Fibroblast of lung (primary cell): ENCODE measurements at places on chromosomes 5 and 9. TPM values are rescaled to one million over a fixed set of nuclear protein-coding genes. Genes with fewer than 3 reads are reported as not detected.

DNA sequence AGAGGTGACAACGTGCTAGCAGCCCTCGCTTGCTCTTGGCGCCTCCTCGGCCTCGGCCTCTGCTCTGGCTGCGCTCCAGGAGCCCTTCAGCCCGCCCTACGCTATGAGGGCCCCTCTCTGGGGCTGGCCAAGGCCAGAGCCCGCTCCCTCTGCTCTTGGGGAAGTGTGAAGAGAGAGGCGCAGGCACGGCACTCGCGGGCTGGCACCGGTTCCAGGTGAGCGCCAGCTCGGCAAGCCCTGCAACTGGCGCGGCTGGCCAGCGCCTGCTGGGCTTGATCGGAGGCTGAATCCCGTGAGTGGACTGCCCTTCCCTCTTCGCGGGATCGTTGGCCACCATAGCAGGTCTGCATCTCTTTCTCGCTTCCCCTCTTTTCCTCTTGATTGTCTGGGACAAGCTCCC is 298.0 kb upstream of the PTPRD start:
- no peak for DNase-seq

DNA sequence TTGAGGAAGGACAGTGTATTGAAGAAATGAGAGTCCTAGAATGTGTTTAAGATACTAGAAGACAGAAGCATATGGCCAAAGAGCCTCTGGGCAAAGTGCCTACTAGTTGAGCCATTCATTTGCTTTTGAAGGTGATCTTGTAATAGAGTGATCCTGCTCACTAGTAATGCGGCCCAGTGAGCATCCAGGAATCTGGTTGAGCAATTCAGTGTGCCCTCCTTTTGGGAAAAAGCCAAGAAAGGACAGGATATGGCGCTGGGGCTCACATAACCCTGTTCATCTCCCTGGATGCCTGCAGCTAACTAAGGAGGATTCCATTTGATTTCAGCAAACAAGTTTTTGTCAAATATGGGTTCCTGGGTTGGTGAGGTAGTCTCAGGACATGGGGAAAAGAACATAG is 16.3 kb downstream of the ADAM19 start:
- peak; percentile 41 for DNase-seq

STPG3 gene
- polyA plus RNA-seq, result not detected in 2 replicates

- no peak for DNase-seq
These were observed 89.1 kb downstream of the KLHL3 start for GRCh38 chr5:137646761-137647160.

DNA sequence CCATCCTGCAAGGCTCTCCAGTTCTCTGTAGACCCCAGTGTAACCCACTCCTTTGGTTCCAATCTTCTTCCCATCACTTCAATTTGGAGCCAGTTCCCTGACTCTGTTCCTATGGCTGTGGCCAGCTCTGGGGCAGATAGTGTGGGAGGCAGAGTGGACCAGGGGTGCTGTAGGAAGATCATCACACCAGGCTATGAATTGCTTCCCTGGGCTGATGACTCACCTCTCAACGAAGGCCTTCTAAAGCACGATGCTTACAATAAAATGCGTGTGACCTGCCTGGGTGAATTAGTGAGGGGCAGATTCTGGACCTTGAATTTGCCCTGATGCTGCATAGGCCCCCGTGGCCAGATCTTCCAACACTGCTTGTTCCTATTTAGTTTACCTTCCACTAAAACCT is 289.7 kb downstream of the FBXL7 start:
- no peak for DNase-seq

ZFP37 gene
- 1.4 and 1.5 TPM in 2 replicates for polyA plus RNA-seq

DNA sequence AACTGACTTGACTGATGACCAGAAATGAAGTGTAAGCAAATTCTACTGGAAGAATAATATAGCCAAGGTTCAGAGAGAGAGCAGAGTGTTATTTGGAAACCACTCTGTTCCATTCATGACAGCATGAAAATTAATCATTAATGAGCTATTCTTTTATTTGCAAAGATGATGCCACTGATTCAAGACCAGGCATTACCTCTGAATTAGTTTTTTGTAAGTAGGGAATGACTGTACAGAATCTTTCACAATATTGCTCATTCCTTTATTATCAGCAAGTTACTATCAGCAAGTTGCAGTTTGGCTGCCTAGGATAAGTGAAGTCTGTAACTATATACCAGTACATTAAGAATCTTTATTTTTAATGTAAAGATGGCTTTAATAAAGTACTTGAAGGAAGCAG is 75.1 kb upstream of the RGMB start:
- DNase-seq, result no peak

GRCh38 chr5:57442080-57442839 is 40.4 kb downstream of the ACTBL2 start:
- DNase-seq, result peak; percentile 97

NHP2 gene
- 78.3 and 133 TPM in 2 replicates for polyA plus RNA-seq

PTPN3 gene
- polyA plus RNA-seq, result 0.52 and 1.4 TPM in 2 replicates

GRCh38 chr5:26955161-26955560 is 83.2 kb downstream of the CDH9 start:
- no peak for DNase-seq

GRCh38 chr9:89686126-89686525 is 81.3 kb downstream of the GADD45G start:
- DNase-seq, result no peak

- no peak for DNase-seq
These were observed 19.5 kb downstream of the MAP1B start for GRCh38 chr5:72126796-72127195.

DNA sequence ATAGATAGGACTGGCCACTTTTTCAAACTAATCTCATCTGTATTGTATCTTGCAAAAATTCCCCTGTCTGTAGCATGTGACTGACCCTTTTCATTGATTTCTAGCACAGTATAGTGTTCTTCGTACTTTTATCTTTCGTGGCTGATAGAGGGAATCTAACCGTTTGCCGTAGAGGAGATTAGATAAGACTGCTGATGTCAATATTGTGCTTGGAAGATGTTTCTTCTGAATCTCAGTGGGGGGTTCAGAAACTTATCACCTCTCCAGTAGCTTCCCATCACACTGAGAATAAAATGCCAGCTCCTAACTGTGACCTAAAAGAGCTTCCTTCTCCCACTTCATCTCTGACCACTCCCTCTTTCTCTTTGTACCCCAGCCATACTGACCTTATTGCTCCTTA is 25.4 kb upstream of the ALDOB start:
- no peak for DNase-seq

KCNT1 gene
- polyA plus RNA-seq, result not detected in 2 replicates

- peak; percentile 64 for DNase-seq
These were observed 9.9 kb downstream of the LEAP2 start for GRCh38 chr5:132883261-132883834.

IFNK gene
- polyA plus RNA-seq, result not detected in 2 replicates

DNA sequence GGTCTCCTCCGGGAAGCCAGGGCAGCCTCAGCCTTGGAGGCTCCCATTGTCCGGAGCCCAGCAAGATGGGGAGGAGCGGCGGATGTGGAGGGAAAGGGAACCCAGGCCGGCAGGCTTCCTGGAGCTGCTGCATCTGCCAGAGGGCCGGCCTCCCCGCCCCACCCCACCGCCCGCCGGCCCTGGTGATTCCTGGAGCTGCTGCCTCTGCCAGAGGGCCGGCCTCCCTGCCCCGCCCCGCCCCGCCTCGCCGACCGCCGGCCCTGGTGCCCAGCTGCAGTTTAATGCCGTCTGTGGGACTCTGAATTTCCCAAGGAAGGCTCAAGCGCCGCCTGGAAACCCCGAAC is 31.6 kb downstream of the EXD3 start:
- DNase-seq, result no peak

GRCh38 chr5:80206282-80206681 is 49.6 kb downstream of the SERINC5 start:
- peak; percentile 91 for DNase-seq

HTR4 gene
- not detected in 2 replicates for polyA plus RNA-seq

PKD2L2 gene
- not detected in 2 replicates for polyA plus RNA-seq

DNA sequence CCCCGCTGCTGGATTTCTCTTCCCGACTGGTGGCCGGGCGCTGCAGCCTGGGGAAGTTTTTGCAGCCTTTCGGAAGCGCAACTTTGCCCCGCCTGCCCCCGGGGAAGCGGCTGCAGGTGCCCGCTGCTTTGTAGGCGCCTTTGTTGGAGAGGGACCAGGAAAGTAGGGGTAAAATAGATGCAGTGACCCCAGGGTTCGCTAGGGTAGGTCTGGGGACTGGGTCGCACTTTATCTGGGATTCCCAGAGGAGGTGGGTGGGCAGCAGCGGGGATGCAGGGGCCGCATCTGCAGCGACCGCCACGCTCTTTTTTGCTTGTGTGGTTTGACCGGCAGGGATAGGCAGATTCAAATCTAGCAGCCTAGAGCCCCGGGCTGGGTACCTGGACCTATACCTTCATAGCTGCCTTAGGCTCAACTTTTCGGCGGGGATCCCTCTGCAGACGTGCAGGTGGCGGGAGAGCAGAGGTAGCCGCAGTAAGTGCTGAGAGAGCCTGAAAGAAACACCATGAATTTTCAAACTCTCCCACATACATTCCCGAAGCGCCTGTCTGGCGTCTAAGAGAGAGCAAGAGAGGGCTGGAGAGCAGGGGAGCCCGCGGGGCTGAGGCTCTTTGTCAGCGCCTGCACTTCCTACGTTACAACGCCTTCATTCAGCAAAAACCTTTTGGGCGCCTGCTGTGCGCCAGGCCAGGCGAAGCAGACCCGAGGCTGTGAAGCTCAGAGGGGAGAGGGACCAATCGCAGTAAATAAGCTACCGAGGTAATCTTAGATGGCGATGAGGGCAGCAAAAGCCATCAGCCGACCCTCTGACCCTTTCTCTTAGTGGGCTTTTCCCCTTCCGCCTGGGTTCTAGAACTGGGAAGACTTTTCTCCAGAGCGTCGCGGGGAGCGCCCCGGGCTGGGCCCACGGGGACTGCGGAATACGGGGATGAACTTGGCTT is 642 bp downstream of the SV2C start:
- no peak for DNase-seq

DNA sequence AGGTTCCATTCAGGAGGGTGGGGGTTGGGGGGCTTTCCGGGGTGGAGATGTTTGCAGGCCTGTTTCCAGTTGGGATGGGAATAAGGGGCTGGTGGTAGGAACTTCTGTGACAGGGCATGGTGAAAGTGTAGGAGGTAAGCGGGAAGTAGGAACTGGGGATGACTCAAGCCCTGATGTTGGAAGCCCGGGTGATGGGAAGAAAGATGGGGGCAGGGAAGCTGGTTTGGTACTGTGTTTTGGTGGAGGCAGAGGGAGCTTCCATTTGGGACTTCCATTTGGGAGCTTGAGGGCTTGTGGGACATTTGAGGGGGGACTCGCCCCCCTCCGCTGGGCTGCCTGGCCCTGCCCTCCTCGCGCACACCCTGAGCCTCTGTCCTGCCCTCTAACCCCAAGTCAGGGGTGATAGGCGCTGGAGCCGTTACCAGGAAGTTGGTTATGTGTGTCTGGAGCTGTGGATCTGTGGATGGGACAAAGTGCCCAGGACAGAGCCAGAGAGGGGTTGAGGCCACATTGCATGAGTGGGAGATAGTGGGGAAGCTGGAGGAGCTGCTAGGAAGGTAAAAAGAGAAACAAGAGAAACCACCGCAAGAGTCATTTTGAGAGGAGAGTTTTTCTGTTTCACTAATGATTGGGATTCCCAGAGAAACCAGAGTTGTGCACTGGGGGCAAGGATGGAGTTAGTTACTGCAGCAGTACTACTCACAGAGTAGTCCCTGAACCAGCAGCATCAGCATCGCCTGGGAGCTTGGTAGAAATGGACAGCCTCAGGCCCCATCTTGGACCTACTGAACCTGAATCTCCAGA is 6.6 kb downstream of the RGS14 start:
- no peak for DNase-seq

DNA sequence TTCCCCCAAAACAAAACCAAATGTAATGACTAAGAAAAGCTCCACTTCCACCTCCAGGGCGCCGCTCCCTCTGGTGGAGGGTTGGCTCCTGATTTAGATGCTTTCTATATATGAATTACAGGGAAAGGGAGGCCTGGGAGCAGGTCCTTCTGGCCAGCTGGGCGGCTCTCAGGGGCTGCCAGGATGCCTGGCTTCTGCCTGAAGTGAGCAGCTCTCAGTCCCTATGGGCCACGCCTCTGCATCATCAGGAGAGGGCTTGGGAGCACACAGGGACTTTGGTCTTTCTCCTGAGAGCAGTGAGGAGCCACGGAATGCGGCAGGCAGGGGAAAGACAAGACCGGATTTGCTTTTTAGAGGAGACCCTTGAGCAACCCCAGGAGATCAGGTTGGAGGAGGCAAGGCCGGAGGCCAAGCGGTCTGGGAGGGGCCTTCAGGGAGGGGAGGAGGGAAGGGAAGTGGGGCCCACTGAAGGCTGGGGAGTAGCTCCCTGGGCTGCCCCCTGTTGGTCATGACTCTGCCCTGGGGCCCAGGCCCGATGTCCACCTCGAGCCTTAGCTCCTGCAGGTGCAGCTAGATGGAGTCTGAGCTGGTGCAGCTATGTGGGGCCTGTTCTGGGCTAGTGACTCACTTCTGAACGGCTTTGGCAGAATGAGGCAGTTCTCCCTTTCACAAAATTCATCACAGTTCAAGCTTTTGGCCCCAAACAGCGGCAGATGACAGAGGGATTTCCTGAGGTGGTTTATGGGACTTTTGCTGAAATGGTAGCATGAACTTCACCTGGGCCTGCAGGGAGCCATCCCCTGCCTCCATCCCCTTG is 11.3 kb upstream of the GRHPR start:
- no peak for DNase-seq

DNA sequence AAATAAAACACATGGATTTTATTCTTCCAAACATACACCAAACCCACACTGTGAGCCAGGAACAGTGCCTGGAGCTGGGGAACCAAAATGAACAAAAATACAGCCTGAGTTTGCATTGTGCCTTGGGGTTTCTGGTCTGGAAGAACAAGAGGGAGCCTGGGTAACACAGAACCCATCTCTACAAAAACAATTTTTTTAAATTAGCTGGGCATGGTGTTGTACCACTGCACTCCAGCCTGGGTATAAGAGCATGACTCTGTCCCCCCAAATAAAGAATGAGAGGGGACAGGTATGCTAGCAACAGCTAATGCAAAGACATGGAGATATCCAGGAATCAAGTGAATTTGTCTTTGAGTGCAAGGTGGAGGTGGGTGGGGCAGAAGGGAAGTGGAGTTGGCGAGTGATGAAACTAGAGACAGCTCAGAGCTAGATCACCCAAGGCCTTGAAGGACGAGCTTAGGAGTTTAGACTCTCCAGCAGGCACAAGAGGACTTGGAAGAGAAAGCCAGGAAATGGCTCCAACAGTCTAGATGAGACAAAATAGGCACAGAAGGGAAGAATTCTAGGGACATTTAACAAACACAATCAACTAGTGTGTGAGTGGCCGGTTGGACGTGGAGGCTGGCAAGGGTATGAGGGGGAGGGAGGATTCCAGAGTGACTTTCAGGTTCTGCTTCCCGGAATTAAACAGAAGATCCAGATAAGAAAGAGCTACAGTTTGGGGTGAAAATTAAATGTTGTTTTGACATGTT is 47.4 kb downstream of the FNBP1 start:
- peak; percentile 55 for DNase-seq
